Skeletal muscle tissue (tissue), 5 donors: ENCODE measurements at places on chromosomes 6 and 20. TPM values are rescaled to one million over a fixed set of nuclear protein-coding genes. Genes with fewer than 3 reads are reported as not detected.

Gene SNAI1
- 0.52 TPM for total RNA-seq

Gene MEP1A
- not detected for total RNA-seq

Gene MYLK2
- total RNA-seq: 21.9 TPM

Gene THBD
- 6.8 TPM for total RNA-seq

Gene GUCA1A
- not detected for total RNA-seq

Gene COL20A1
- total RNA-seq: 2.6 TPM

Gene DXO
- total RNA-seq: 4.7 TPM

Gene CRIP3
- total RNA-seq: 2.1 TPM

Gene BTN3A1
- total RNA-seq: 17.2 TPM

Gene GJA1
- 67.3 TPM for total RNA-seq

Gene MEI4
- not detected for total RNA-seq

Gene CDKAL1
- total RNA-seq: 42.8 TPM

Gene DACT2
- 2.6 TPM for total RNA-seq

Gene RREB1
- 22.4 TPM for total RNA-seq

Gene RFX6
- not detected for total RNA-seq

Gene KIFC1
- total RNA-seq: 12.0 TPM

Gene GINS1
- total RNA-seq: 4.2 TPM

Gene C6orf58
- not detected for total RNA-seq

Gene TRIM38
- 5.2 TPM for total RNA-seq

Gene NFKBIL1
- 20.4 TPM for total RNA-seq

Gene RUNX2
- total RNA-seq: 0.52 TPM

Gene PABPC1L
- 1.0 TPM for total RNA-seq

Gene SLC17A9
- not detected for total RNA-seq

Gene SLC44A4
- total RNA-seq: 0.52 TPM

Gene TAP1
- total RNA-seq: 14.1 TPM

Gene FUT9
- total RNA-seq: under 0.01 TPM

Gene ENPP1
- 17.7 TPM for total RNA-seq

Gene PREX1
- 20.4 TPM for total RNA-seq

Gene ZNF311
- total RNA-seq: 1.6 TPM

Gene SUMO4
- 0.52 TPM for total RNA-seq

Gene HLA-DRB1
- 28.7 TPM for total RNA-seq

Gene PRR18
- 0.52 TPM for total RNA-seq

Gene WFDC8
- not detected for total RNA-seq

Gene DNAAF9
- total RNA-seq: 13.6 TPM

Gene MRPS26
- total RNA-seq: 25.6 TPM

Gene TTLL9
- 0.52 TPM for total RNA-seq

Gene CALHM6
- total RNA-seq: 8.9 TPM

Gene ACTL10
- 1.0 TPM for total RNA-seq

Gene AGPAT4
- total RNA-seq: 18.3 TPM
